ENCODE measurements at places on chromosomes 3 and 15.

- no peak for DNase-seq
Measured at GRCh38 chr15:79519628-79520027, 87.5 kb downstream of the MINAR1 start.

GRCh38 chr3:60746043-60746638 lies 505.1 kb downstream of the FHIT start:
- DNase-seq = no peak

DNA sequence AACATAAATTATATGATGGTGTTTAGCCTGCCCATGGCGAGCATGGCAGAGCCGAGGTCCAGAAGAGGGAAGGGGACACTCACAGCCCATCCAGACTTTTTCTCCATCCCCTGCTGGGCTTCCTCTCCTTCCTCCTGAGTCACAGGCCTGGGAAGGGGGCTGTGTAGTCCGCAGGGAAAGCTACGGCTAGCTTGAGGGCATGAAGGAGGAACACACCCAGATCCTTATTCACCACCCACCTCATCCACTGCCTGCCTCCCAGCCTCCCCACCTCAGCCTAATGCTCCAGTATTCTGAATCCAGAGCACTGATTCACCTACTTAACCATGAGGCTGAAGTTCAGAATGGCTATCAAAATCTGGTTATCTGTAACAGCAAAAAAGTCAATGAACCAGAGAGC lies 97.8 kb downstream of the OXNAD1 start:
- no peak for DNase-seq

DNA sequence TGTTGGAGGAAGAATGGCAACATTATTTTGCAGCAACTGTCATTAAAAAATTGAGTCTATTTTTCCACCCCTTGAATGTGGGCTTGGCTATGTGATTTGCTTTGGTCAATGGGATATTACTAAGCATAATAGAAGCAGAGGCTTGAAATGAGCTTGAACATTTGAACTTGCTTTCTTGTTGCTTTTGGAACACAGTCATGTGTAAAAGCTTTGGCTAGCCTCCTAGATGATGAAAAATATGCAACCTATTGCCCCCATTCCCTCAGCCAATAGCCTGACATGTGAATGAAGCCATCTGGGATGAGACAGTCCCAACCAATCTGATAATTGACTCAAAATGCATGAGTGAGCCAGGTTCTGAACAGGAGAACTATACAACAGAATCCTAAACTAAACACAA lies 78.4 kb downstream of the PLSCR2 start:
- no peak for DNase-seq

DNA sequence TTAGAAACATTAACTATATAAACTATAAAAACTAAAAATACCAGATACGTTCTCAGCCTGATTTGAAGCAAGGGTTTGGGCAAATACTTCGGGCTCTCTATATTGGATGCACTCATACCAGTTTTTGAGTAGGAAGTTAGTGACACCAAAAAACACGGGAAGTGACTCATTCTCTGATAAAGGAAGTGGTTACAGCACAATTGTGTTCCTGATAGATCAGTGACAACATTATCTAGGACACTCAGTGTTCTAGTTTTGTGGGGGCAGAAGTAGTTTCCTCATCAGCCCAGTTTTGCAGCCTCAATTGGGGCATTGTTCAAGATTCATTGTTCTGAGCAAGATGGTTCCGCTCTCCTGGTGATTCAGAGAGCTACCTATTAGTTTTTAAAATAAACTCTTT lies 469.6 kb upstream of the DPPA4 start:
- peak; percentile 31 for DNase-seq

DNA sequence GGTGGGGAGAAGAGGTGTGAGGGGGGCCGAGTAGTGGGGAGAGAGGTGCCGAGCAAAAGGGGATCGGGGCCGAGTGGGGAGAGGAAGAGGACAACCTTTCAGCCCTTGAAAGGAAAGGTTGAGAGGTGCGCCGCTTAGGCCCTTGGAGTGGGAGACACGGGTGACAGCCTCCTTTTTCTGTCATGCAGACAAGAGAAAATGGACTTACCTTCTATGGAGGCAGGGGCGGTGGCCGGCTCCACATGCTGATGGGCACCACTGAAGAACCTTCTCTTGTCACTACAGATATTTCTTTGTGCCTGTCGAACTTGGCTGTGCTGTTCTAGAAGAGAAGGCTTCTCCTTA lies 421 bp downstream of the KLHL18 start:
- peak; percentile 44 for DNase-seq

DNA sequence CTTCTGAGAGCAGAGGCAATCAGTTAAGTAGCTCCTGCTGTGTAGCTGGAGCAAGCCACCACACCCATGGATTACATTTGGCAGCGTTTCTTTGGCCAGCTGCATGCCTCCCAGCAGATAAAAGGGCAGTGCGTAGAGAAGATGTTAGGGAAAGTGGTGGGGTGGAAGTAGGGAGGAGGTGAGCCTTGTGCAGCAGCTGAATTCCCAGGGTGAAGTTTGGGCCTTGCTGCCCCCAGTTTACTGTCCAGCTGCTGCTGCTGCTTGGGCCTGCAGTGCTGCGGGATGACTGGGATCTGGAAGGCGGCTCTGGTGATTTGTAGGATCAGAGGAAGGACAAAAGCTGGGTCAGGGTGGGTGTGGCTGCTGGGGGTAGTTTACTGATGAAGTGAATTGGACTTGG lies 318.7 kb upstream of the C2CD4B start:
- no peak for DNase-seq

GRCh38 chr3:112333002-112333380 lies at the start of gene CD200:
CD200 (plus strand) TSS chr3:112333156; CDS start chr3:112333213, 57 bp downstream.
- peak; percentile 82 for DNase-seq

GRCh38 chr3:70905491-70905890 lies 593.1 kb upstream of the MDFIC2 start:
- no peak for DNase-seq

- no peak for DNase-seq
Measured at GRCh38 chr3:60931452-60931851, 319.8 kb downstream of the FHIT start.

- peak; percentile 15 for DNase-seq
Measured at GRCh38 chr3:44442596-44443309, 34.7 kb downstream of the ZNF445 start.

GRCh38 chr3:173588556-173588955 lies 191.0 kb downstream of the NLGN1 start:
- DNase-seq = no peak

GRCh38 chr15:70483513-70483912 lies 279.8 kb downstream of the UACA start:
- no peak for DNase-seq

DNA sequence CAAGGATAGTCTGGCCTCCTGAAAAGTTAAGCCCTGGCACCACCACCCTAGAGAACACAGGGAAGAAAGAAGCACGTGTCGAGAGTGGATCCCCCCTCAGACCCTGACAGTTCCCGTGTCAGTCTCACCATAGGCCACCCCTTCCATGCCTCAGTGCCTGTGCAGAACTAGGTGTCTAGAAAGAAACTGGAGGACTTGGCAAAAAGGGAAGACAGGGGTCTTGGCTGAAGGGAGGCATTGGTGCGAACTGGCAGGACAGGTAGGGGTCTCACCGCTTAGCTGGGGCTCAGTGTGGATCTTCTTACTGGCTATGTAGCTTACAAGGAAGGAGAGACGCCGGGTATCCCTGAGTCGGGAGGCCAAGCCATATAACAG lies 518 bp downstream of the QARS1 start:
- DNase-seq = no peak

- no peak for DNase-seq
Measured at GRCh38 chr15:75232252-75232813, 25.8 kb upstream of the GOLGA6C start.

DNA sequence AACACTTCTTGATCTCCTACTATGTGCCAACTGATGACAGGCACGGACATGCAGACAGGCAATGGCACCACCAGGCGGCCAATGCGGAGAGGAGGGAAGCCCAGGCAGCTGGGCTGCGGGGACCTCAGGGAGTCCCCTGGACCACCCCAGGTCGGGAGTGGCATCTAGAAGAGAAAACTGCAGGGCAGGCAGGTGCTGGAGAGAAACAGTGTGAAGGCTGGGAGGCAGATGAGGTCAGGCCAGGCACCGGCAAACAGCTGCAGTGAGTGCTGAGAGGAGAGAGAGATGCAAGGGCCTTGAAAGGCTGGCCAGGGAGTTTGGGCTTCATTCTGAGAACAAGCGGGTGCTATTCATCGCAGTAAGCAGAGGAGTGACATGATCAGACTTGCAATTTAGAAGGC lies 29.1 kb downstream of the SLC6A1 start:
- DNase-seq = no peak

- DNase-seq = no peak
Measured at GRCh38 chr15:80596521-80596976, 98.6 kb upstream of the ABHD17C start.

DNA sequence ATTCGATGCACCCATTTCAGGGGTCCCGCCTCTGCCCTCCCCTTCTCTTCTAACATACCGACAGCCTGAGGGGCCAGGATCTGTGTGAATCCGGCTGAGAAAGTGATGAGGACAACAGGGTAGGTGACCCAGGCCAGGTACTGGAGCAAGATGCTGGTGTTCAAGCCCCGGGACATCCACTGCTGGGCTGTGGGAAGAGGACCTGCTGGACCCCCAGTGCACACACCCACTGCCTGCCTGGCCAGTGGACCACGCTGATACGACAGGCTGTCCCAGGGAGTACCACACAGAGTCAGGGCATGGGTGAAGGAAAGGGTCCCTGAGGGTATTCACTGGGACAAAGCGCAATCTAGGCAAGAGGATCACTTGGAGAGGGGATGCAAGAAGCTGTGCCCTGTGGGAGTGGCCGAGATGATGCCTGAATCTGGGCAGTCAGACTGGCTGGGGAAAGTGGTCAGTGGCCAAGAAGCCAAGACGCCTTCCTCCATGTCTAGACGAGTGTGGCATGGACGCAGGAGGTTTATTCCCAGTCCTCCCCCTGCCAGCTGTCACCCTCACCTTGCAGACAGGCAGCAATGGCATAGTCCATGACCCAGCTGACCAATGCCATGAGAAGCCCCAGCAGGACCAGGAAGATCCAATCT lies 3.2 kb downstream of the CLCN2 start:
- DNase-seq = no peak

DNA sequence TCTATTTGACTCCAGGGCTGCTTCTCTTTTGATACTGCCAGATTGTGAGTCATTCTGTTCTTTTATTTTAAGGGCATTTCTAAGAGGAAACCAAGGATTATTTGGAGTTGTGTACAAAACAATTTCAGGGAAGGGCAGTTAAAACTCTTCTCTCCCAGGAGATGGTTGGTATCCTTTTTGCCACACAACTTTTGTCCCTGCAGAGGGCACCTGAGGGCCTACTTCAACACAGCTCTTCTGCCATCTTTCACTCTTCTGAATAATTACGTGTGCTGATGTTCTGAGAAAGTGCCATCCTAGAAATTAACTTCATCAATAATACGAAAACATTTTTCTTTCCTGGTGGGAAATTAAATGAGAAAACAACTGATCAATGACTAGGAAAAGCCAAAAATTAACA lies 75.7 kb upstream of the GADL1 start:
- DNase-seq = no peak

DNA sequence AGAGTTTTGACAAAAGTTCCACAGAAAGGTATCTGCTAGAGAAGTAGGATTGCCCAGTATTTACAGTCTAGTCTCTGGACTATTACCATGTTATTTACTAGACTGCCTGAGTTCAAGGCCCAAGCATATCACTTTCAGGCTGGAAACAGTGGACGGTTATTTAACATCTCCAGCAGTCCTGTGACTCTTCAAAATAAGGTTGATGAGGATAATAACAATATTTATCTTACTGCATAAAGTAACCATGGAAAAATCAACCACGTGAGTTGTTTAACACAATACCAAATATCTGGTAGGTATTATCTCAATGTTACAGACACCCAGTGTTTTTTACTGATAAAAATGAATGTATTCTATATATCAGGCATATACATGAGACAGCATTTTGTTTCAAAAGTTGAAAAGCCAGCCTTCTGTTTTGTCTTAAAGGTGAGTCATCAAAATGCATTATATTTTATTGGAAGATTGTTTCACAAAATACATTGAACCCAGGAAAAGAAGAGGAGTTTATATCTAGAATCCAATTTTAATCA lies 535.8 kb downstream of the TBL1XR1 start:
- no peak for DNase-seq

- DNase-seq = peak; percentile 24
Measured at GRCh38 chr3:57691411-57692132, 1.3 kb downstream of the DENND6A start.

DNA sequence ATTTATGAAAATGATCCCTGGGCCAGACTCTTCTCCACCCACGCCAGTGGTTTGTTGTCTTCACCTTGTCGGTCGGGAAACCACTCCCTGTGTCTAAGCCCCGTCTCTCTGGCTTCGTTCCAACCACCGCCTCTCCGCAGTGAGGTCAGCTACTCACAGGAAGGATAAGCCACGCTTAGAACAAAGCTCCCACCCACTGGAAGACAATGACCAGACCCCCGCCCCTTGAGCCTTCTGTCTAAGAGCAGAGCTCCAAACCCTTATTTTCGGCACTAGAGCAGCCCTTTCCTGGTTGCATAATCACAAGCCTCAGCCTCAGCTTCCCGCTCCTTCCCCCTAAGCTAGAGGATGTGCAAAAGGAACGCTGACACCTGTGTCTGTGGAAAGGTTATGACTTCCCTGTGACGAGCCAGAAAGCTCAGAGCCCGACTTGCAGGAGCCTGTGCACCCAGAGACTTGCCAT lies 114.9 kb upstream of the MEF2A start:
- peak; percentile 82 for DNase-seq

DNA sequence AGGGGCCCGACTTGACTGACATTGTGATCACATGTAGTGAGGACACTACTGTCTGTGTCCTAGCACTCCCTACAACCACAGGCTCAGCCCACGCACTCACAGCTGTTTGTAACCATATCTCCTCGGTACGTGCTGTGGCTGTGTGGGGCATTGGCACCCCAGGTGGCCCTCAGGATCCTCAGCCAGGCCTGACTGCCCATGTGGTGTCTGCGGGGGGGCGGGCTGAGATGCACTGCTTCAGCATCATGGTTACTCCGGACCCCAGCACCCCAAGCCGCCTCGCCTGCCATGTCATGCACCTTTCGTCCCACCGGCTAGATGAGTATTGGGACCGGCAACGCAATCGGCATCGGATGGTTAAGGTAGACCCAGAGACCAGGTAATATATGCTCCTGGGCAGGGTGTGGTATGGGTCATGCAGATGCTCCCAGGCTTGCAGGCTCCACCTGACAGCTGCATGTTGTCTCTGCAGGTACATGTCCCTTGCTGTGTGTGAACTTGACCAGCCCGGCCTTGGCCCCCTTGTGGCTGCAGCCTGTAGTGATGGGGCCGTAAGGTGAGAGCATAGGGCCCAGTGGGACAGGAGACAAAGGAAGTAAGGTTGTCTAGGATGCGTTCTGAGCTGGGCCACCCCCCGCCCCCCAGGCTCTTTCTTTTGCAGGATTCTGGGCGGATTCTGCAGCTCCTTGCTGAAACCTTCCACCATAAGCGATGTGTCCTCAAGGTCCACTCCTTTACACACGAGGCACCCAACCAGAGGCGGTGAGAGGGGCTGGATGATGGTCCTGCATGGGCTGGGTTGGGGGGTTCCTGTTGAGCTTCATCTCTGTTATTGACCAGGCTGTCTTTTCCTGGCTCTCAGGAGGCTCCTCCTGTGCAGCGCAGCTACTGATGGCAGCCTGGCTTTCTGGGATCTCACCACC lies 4.4 kb downstream of the DALRD3 start:
- peak; percentile 68 for DNase-seq

- no peak for DNase-seq
Measured at GRCh38 chr3:195154793-195155535, 116.0 kb downstream of the XXYLT1 start.
